ENCODE measurements at places on chromosomes 12 and 14.

GRCh38 chr14:92524602-92525185 is 11.1 kb downstream of the RIN3 start:
- H3K27me3 ChIP-seq, result no peaks in the 10 kb centered on the region
- H3K27ac ChIP-seq, result no peak overlapping the region
- H3K4me1 ChIP-seq, result no peaks in the 10 kb centered on the region

DNA sequence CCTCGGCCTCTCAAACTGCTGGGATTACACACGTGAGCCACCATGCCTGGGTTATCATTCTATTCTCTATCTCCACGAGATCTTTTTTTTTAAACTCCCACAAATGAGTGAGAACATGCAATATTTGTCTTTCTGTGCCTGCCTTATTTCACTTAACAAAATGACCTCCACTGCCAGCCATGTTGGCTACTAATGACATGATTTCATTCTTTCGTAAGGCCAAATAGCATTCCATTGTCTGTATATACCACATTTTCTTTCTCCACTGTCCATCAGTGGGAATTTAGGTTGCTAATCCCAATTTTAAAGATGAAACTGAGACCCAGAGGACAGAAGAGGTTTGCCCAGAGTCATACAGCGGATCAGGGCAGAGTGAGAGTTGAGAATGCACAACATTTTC is 10.9 kb upstream of the TRPV4 start:
- DNase-seq, result no peak
- H3K36me3 ChIP-seq, result no peaks in the 10 kb centered on the region

GRCh38 chr14:68898248-68899032 is 80.7 kb downstream of the ACTN1 start:
- peaks cover 100% of the 10 kb centered on the region for H3K36me3 ChIP-seq
- H3K27ac ChIP-seq, result no peak overlapping the region
- H3K27me3 ChIP-seq, result no peaks in the 10 kb centered on the region
- no peaks in the 10 kb centered on the region for H3K4me1 ChIP-seq

DNA sequence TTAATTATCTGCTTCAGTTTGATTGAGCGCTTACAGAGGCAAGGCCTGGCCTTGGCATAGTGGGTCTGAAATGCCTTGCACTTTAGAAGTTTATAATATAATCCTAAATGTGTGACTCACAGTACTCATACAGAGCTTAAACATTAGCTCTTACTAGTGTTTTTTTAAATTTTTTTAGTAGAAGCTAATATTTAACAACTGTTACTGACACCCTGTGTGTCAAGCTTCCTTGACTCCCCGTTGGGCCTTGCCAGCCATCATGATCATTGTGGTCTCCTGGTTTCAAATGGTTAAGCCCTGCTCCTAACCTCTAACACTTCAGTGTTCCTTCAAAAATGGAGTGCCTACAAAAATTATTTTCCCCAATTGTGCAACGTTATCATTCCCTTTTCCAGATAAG is 126.9 kb downstream of the GALC start:
- DNase-seq, result no peak
- H3K27me3 ChIP-seq, result no peaks in the 10 kb centered on the region
- H3K4me1 ChIP-seq, result peaks cover 27% of the 10 kb centered on the region
- H3K36me3 ChIP-seq, result no peaks in the 10 kb centered on the region
- H3K4me3 ChIP-seq, result no peak overlapping the region

GRCh38 chr14:104810316-104810715 is 9.4 kb downstream of the ZBTB42 start:
- no peaks in the 10 kb centered on the region for H3K4me1 ChIP-seq
- no peak overlapping the region for H3K4me3 ChIP-seq
- no peaks in the 10 kb centered on the region for H3K36me3 ChIP-seq
- no peaks in the 10 kb centered on the region for H3K27me3 ChIP-seq
- DNase-seq, result peak; percentile 62

DNA sequence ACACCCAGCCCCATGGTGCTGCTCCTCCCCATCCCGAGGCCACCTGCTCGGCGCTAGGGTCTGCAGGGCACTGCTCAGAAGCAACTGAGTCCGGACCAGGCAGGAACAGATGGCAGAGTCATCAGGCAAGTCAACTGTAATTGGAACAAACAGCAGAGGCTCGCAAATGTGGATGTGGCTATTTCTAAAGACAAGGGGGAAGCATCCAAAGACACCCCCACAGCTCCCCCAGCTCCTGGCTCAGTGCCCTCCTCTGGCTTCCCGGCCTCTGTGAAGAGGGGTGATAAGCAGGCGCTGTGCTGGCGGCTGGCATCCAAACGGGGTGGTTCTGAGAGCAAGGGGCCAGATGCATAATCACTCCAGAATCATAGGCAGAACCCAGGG is 125.6 kb downstream of the PIWIL1 start:
- no peaks in the 10 kb centered on the region for H3K36me3 ChIP-seq
- no peaks in the 10 kb centered on the region for H3K27me3 ChIP-seq
- no peaks in the 10 kb centered on the region for H3K4me1 ChIP-seq
- no peak overlapping the region for H3K4me3 ChIP-seq

DNA sequence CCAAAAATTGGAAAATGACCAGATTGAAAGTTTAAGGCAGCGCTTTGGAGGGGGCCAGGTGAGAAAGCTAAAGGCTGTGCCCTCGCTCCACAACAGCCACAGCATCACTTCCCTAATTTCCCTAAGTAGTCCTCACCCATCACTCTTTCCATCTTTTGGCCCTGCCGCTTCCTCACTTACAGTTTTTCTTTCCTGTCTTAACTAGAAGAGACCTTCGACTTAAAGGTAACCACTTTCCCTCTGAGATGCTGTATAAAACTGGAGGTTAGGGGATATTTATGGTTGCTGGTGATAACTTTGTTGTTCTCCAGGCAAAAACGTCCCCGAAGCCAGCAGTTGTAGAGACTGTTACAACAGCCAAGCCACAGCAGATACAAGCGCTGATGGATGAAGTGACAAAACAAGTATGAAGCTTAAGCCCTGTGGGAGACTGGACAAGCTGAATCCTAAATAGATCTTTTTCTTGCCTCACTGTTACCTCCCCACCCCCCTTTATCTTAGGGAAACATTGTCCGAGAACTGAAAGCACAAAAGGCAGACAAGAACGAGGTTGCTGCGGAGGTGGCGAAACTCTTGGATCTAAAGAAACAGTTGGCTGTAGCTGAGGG is 4.3 kb downstream of the DDIT3 start:
- H3K36me3 ChIP-seq, result peaks cover 90% of the 10 kb centered on the region
- DNase-seq, result no peak
- H3K4me3 ChIP-seq, result no peak overlapping the region
- no peaks in the 10 kb centered on the region for H3K27me3 ChIP-seq
- H3K4me1 ChIP-seq, result peaks cover 13% of the 10 kb centered on the region

All from RWPE2 (cell line).